ENCODE measurements at places on chromosomes 1 and 21. TPM values are rescaled to one million over a fixed set of nuclear protein-coding genes. Genes with fewer than 3 reads are reported as not detected.

Gene RGS13
- total RNA-seq: not detected

Gene PRR9
- total RNA-seq: not detected

Gene TEKT2
- total RNA-seq: 0.20 TPM

Gene CADM3
- total RNA-seq: 5.6 TPM

DNA sequence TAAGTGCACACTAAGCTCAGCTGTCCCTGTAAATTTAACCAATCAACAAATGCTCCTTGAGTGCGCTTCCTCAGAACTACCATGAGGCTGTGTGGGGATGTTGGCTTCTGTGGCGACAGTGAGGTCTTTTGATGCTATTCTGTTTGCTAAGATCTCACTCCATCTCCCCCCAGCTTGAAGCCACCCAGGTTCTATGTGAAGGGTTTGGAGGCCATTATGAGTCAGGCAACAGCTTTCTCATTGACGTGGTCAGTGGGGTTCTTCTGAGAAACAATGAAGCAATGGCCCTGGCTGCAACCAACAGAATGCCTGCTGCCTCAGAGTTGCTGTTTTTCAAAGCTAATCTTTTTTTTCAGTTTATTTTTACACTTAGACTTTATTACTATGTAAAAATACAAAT is 205.5 kb downstream of the PTBP2 start:
- H3K27me3 ChIP-seq: no peaks in the 10 kb centered on the region
- DNase-seq: no peak
- peaks cover 13% of the 10 kb centered on the region for H3K36me3 ChIP-seq
- H3K4me3 ChIP-seq: no peak overlapping the region
- H3K27ac ChIP-seq: no peak overlapping the region

DNA sequence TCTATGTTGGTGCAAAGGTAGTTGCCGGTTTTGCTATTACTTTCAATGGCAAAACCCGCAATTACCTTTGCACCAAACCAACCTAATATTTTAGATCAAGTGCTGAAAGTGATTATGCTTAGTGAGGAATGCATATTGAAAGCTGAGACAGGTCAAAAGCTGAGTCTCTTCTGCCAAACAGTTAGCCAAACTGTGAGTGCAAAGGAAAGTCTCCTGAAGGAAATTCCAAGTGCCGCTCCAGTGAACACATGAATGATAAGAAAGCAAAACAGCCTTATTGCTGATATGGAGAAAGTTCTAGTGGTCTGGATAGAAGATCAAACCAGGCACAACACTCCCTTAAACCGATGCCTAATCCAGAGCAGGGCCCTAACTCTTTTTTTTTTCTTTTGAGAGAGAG is 83.1 kb upstream of the ERRFI1 start:
- peaks cover 3% of the 10 kb centered on the region for H3K4me1 ChIP-seq
- no peak for DNase-seq
- H3K4me3 ChIP-seq: no peak overlapping the region
- H3K27me3 ChIP-seq: no peaks in the 10 kb centered on the region
- H3K27ac ChIP-seq: no peak overlapping the region

- peaks cover 28% of the 10 kb centered on the region for H3K36me3 ChIP-seq
- H3K4me1 ChIP-seq: no peaks in the 10 kb centered on the region
- no peaks in the 10 kb centered on the region for H3K27me3 ChIP-seq
Measured at GRCh38 chr1:20496241-20496661, 10.2 kb upstream of the CAMK2N1 start.

- no peak overlapping the region for H3K27ac ChIP-seq
- H3K4me3 ChIP-seq: no peak overlapping the region
- no peak for DNase-seq
- H3K4me1 ChIP-seq: no peaks in the 10 kb centered on the region
Measured at GRCh38 chr1:9073143-9073542, 3.7 kb upstream of the SLC2A5 start.

DNA sequence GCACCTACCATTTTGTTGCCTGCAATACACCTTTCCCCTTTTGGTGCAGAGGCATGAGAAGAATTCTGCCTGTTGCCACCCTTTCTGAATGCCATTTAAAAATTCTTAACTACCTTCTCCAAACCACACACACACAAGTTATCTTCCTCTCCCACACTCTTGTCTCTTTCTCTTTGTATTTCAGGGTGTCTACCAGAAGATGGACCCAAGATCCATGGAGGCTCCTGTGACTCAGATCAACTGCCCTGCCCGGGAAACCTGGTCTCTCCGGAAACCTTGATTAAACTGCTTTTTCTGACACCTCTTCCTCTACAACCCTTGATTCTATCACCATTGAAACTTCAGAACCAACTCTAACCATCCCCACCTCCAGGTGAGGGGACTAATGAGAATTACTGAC is 2.4 kb upstream of the TARS2 start:
- no peaks in the 10 kb centered on the region for H3K27me3 ChIP-seq
- DNase-seq: no peak
- H3K4me3 ChIP-seq: no peak overlapping the region
- no peak overlapping the region for H3K27ac ChIP-seq
- H3K36me3 ChIP-seq: peaks cover 4% of the 10 kb centered on the region

Data from H9 (cell line).